ENCODE measurements at places on chromosomes 3 and 15.

GRCh38 chr3:172232579-172233212 is 193.3 kb downstream of the FNDC3B start:
- no peak for DNase-seq

DNA sequence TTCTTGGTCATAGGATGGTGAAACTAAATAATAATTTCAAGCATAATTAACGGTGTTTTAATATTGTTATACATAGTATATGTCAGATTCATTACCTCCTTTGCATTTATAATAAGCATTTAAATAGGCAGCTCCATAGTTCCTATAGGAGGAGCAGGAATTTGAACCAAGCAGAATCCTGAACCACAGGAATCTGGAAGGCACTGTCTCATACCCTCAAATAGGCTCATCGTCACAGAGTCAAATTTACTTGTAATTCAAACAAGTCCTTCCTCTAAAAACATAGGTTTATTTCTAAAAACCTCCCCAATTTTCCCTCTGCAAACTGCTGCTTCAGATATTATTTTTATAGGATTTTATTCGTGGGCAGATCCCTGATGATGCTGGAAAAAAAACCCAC is 376.3 kb upstream of the ARHGEF26 start:
- DNase-seq = no peak

DNA sequence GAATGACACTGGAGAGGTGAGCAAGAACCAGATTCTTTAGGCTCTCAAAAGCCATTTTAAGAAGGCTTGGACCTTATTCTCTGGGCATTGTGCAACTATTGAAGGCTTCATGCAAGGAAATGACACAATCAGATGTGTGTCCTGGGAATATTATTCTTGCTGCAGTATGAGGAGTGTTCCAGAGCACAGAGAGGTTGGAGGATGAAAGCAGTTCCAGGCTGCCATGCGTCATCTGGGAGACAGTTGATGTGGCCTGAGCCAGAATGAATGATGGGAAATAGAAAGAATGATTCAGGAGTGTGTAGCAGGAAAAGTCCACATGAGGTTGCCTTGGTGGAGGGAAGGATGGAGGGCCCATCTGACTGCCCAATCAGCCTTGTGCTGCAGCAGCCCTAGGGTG is 123.1 kb downstream of the CHCHD6 start:
- no peak for DNase-seq

GRCh38 chr15:81282606-81282895 is 41.4 kb downstream of the STARD5 start:
- DNase-seq = no peak

DNA sequence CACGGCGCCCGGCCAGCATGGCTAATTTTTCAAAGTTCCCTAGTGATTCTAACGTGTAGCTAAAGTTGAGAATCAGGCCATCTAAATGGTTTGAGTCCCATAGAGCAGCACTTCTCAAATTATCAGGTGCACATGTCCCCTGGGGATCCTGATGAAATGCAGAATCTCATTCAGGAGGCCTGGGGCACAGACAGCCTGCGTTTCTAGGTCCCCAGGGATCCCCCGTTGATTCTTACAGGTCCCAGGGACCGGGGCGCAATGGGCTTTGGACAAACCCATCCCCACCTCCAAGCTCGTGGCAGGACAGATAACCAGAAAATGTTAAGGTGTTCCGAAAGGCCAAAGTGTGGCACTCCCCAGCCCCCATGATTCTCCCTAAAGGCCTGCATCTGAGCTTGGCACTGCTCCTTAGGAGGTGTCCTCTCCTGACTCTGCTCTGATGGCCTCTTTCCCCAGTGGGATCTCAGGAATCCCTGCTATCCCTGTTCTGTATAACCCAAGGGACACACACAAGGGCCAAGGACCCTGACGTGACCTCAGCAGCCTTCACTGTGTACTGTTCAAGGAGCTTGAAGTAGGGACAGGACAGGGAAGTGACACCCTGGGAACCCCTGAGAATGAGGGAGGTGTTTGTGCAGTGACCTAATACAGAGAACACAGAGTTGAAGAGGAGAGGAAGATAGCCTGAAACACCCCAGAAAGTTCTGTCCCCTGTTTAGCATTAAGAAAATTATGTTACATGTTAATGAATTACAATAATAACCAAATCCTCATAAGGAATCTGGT is 8.0 kb downstream of the LRRK1 start:
- no peak for DNase-seq

GRCh38 chr3:154254527-154254926 is 69.8 kb downstream of the DHX36 start:
- DNase-seq = no peak

Measured in forelimb muscle (tissue), 1 donor.